ENCODE measurements at places on chromosomes 12 and 14.

DNA sequence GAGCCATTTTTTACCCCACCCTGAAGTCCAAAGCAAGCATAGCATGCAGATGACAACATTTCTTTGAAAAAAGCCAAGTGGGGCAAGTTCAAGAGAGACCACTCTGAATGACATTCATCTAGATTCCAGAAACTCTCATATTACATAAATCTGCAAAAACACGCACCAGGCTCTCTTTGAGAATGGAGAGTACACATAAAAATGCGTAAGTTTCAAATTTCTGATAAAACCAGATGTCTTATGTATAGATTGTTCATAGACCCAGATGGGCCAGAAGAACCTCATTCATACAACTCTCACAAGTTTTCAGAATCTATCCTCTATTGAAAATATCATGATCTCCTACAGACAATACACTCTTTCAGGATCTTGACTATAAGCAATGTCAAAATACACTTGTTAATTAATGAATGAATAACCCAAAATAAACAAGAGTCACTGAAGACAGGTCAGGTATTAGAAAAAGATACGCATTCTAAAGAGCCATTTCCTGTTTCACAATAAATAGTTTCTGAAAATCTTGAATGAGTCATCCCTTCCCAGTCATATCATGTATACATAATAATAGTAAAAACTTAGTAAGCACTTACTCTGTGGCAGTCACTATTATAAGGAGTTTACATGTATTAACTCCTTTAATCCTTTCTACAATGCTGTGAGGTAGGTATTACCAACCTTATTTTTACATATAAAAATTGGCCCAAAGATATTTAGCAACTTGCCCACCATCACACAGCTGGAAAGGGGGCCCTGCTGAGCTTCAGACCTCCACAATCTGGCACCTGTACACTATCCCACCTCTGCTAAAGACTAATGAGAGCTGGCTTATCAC lies 72.0 kb downstream of the PPP2R5E start:
- DNase-seq: no peak

- DNase-seq: no peak
Observed at GRCh38 chr14:101797856-101798255, 36.3 kb downstream of the PPP2R5C start.

- DNase-seq: no peak
Observed at GRCh38 chr12:98416845-98417244, 98.5 kb upstream of the TMPO start.

- DNase-seq: no peak
Observed at GRCh38 chr12:26629864-26630263, 203.1 kb downstream of the ITPR2 start.

GRCh38 chr14:85883966-85884365 lies 354.0 kb downstream of the FLRT2 start:
- no peak for DNase-seq

DNA sequence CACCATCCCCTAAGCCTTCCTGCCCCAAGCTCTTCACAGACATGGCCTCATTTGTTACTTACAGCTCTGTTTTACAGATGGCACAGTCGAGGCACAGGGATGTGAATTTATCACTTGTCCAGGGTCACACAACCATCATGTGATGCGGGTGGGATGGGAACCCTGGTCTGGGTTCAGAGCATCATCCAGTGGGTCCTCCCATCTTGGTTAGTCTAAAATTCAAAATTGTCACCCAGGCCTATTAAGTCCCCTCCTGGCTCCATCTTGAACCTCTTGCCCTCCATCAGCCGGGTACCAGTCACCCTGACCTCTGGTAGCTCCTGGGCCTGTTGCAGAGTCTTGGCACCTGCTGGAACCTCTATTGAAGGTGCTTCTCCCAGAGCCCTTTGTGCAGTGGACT lies 52.9 kb downstream of the ACACB start:
- DNase-seq: no peak

All from type B pancreatic cell (in vitro differentiated cells).